ENCODE measurements at places on chromosomes 2 and 18.

GRCh38 chr2:26645762-26646161 is 4.6 kb upstream of the CIB4 start:
- DNase-seq: no peak

- no peak for DNase-seq
These were observed 153.9 kb downstream of the INSIG2 start for GRCh38 chr2:118242216-118242615.

DNA sequence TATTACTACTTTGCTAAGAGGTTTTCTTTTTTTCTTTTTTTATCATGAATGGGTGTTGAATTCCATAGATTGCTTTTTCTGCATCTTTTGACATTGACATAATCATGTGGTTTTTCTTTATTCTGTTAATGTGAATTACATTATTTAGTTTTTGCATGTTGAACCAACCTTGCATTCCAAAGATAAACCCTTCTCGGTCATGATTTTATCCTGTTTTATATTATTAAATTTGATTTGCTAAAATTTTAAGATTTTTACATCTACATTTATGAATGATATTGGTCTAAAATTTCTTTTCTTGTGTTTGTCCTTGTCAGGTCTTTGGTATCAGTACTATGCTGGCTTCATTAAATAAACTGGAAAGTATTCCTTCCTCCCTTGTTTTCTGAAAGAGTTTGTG is 87.5 kb upstream of the FOSL2 start:
- no peak for DNase-seq

DNA sequence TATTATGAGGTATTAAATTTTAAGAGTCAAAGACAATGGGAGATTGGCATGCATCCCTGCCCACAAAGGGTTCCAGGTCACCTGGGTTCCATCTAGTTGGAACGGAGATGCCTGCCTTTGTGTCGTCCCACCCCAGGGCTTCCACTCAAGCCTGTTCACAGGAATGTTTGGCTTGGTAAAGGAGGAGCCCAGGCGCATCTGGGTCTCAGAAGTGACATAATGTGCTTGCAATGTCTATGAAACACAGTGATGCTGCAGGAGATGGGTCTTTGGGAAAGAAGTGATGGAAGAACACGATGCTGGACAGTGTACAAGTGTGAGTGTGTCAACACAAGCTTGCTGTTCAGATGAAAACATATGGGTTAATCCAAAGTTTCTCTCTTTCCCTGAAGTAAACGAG is 49.6 kb upstream of the ZNF396 start:
- no peak for DNase-seq

DNA sequence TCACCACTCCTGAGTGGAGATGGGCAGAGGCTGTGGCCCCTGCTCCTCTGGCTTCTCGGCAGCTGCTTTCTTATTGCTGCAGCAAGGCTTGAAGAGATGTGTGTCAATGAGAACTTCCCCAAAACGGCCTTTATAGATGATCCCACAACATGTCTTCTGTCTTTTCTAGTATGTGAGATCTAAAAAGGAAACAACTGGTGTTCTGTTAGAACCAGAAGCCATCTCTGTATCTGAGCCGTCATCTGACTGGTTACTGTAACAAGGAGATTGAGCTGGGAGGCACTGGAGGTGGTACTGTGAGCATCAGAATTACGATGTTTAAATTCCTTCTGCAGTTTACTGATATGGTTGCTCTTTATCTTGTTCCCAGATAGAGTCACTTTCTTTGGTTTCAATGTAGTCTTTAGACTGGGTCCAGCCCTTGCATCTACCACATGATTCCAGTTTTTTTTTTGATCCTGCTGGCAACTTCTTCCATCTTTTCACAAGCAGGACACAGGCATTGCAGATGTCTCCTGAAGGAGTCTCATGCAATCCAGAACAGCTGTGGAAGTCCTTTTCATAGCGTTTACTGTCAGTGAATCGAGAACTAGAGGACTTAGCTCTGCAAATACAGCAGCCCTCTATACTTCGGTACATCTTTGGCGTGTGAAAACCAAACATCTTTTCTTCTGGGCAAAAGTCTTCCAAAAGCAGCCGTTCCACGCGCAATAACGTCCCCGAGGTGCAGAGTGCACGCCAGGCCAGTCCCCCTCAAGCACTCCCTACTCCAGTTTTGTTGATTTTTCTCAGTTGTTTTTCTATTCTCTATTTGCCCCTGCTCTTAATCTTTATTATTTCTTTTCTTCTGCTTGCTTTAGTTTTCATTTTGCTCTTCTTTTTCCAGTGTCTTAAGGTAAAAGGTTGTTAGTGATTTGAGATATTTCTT is 29.7 kb downstream of the TAF4B start:
- DNase-seq: peak; percentile 9

- DNase-seq: no peak
These were observed 186.5 kb downstream of the LPIN1 start for GRCh38 chr2:11932962-11933361.

DNA sequence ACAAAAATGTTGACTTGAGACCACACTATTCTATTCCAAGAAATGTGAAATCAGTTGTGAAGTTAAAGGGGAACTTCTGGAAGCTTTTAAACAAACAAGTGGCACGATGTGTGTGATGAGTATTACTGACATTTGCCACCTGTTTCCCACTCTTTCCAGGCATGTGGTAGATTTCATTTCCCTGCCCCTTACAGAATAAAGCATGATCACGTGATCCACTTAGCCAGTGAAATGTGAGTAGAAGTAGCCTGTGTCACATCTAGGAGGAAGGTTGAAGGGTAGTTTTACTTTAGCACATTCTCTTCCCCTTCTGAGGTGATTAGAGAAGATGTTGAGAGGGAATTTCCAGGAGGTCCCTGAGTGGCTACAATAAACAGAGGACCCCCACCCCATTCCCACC is 3.8 kb downstream of the COL4A4 start:
- DNase-seq: no peak

GRCh38 chr18:25825979-25826776 is 264.2 kb downstream of the SS18 start:
- DNase-seq: no peak

DNA sequence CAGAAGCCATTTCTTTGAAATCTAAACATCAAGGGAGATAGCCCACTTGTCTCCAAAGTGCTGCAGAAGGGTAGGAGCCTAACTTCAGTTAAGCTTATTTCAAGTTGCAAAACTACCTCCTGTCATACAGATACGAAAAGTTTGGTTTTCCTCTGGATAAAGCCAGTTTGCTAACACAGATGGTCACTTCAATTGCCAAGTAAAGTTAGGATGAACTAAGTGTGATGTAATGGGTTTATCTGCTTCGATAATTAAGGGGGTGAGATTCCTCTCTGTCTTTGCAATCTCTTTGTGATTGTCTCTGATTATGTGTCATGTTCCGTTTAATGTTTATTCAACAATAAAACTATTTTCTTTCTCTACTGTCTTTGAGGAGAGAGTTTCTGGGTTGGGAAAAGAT is 156.4 kb downstream of the SLC39A10 start:
- no peak for DNase-seq

GRCh38 chr18:29664278-29665036 is 1378.1 kb downstream of the DSC3 start:
- no peak for DNase-seq

GRCh38 chr2:136189221-136189782 is 71.4 kb upstream of the CXCR4 start:
- no peak for DNase-seq

DNA sequence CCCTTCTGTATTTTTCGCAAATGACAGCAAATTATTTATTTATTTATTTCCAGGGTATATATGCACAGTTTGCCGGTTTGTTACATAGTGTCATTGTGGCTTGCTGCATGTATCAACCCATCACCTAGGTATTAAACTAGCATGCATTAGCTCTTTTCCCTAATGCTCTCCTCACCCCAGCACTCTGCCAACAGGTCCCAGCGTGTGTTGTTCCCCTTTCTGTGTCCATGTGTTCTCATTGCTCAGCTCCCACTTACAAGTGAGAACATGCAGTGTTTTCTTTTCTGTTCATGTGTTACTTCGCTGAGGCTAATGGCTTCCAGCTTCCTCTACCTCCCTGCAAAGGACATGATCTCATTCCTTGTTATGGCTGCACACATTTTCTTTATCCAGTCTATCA is 592.3 kb downstream of the TRIB2 start:
- DNase-seq: no peak

DNA sequence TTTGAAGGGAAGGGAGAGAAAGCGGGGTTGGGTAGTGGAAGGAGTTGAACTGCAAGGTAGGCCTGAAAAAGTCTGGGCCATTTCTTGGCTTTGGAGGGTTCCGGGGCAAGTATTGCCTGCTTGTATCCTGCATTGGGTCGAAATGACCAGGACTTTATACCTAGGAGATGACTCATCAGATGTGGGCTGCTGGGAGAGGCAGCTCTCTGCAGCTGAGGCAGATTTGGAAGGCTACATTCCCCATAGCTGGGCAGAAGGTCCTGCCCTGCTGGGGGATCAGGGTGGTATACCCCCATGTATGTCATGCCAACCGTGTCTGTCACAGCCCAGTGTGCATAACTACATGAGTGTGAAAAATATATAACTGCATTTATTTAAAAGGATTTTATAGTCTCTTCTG is 171.8 kb upstream of the SPRED2 start:
- no peak for DNase-seq

- no peak for DNase-seq
These were observed 38.4 kb downstream of the RAD51AP2 start for GRCh38 chr2:17479875-17480274.

DNA sequence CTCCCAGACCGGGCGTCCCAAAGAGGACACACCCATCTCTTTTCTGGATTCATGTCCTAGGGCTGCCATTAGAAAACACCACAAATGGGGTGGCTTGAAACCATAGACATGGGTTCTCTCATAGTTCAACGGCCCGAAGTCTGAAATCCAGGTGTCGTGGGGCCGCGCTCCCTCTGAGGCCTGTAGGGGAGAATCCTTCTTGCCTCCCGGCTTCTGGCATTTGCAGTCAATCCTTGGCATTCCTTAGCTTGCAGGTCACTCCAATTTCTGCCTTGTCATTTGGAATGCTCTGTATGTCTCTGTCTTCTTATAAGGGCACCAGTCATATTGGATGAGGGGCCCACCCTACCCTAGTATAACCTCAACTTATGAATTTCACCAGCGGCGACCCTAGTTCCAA is 65.1 kb downstream of the CYB5A start:
- DNase-seq: no peak

DNA sequence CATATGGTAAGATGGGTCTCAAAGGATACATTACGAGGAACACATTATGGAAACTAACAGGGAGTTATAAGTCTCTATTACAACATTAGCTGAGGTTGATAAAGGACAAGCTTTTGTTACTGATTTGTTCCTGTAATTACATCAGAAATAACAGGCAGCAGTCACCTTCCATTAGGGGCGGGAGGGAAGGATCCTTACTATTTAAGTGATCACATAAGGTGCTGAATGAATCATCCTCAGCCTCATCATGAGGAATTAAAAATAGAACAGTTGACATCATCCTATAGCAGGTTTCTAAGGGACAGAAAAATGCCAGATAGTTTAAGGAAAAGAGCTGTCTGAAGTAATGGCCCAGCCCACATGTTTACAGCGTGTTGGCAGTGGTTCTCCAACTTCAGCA is 86.9 kb upstream of the MGAT5 start:
- no peak for DNase-seq

- no peak for DNase-seq
These were observed 133.9 kb upstream of the CDH20 start for GRCh38 chr18:61199171-61199848.

DNA sequence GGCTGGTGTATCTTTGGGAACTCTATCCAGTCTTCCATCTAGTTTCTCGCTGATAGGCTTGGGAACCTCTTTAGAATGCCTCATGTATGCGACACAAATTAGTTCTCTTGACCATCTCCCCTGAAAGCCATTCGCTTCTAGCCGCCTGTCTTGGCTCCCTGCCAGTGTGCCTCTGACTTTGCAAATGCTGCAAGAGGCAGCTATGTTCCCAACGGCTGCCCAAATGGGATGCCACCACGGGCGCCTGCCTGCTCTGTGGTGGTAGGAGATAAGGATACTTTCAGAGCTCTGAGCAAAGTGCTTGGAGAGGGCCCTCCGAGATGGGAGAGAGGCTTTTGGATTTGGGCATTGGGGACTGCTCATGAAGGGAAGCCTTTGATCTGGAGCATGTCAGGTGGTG is 77.7 kb upstream of the IGFBP5 start:
- no peak for DNase-seq

DNA sequence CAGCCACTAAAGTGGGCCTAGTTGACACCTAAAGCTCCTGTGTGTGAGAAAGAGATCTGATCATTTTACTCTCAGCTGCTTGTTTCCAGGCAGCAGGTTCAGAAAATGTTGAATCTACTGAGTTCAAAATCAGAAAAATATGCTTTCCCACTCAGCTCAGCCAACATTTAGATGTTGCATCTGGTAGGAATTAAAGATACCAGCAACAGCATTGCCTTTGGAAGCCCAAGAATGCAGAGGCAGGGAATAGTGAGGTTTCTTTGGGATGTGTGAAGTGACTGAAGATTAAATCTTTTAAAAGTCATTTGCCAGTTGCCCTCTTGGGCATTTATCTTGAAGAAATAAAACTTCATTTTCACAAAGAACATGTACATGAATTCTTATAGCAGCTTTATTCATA is 33.9 kb upstream of the DOCK10 start:
- no peak for DNase-seq

- peak; percentile 90 for DNase-seq
These were observed 5.0 kb upstream of the NBAS start for GRCh38 chr2:15565994-15566671.

DNA sequence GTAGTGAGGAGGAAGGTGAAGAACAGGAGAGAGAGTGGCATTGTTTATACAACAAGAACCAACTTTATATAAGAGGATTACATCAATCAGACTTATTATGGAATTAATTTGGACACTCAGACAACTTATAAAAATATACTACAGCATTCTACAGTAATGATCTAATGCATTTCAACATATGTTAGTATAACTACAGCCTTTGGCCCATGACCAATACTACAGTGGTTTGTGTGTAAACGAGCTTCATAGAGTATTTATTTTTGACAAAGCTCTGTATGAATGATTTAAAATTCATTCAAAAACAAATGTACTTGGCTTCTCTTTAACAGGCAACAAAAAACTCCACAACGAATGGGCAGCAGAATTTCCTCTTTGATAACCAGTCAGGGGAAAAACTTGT is 72.8 kb downstream of the ZNF521 start:
- no peak for DNase-seq

DNA sequence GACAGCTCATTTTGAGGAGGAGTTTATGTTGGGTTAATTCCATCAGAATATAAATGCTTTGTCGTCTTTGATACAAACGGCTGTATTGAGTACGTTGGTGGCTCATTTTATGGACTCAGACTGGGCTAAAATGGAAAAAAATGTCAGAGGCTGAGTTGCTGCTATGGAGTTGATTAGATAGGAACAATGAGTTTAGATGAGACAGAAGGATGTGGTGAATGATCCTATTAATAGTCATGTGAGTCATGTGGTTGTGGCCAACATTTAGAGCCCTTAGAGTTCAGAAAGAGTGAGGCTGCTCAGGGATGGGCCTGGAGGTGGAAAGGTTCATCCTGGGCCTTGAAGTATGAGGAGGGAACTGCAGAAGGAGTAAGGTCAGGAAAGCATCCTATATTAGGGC is 434.2 kb downstream of the MEIS1 start:
- DNase-seq: no peak

- DNase-seq: no peak
These were observed 1.2 kb upstream of the CCDC88A start for GRCh38 chr2:55420871-55421270.
